HTR-8/SVneo (cell line): ENCODE measurements at places on chromosomes 3 and 15.

GRCh38 chr3:15754047-15754446 is 43.7 kb downstream of the ANKRD28 start:
- DNase-seq, result no peak

- no peak for DNase-seq
Observed at GRCh38 chr15:63339006-63339766, 42.5 kb downstream of the CA12 start.

GRCh38 chr3:52771334-52771681 is 568 bp upstream of the NEK4 start:
- DNase-seq, result no peak

DNA sequence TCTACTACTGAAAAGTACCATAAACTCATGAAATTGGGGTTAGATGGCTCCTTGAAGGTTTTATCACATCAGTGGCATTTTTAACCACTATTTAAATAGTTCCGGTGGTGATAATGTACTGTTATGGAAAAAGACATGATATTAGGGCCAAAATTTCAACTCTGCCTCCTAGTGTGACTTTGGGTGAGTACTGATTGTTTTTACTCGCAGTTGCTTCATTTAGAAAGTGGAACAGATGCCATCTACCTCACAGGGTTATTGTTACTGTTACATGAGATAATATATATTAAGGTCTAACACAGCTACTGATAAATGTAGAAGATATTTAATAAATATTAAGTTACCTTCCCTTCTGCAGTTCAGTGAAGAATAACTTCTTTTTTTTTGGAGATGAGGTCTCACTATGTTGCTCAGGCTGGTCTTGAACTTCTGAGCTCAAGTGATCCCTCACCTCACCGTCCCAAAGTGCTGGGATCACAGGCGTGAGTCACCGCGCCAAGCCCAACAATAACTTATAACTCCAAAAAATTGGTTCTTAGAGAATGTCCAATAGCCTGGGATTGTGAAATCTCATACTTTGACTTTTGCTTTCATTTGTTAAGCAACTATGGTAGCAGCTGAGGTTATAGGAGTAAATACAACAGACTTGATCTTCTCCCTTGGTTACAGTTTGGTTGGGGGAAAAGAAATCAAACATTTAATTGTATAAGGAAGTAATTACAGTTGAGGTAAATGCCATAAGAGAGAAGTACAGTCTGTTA is 48.3 kb downstream of the MEF2A start:
- DNase-seq, result no peak

DNA sequence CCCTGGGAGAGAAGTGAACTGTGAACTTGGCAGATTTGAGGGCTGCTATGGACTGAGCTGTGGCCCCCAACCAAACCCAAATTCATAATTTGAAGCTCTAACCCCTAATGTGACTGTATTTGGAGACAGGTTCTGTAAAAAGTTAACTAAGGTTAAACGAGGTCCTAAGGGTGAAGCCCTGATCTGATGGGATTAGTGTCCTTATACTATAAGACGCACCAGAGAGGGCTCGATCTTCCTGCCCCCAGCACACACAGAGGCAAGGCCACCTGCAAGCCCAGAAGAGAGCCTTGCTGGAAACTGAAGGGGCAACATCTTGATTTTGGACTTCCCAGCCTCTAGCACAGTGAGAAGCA is 34.0 kb downstream of the TKT start:
- no peak for DNase-seq

DNA sequence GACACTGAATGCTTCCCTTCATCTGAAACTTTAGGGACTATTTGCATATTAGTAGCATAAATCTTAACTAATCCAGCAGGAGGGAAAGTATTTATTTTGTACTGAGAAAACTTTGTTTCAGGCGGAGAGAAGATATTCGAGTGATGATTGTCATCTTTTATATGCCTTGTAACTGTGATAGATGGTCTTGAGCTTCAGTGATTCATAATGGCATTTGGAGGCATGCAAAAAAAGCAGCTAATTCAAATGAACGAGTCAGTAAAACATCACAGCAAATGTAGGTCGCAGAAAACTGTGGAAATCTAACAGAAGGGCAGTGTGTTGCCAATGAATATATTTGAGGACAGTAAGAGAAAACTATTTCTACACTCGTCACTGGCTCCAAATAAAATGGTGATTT is 643.7 kb upstream of the NAALADL2 start:
- no peak for DNase-seq

DNA sequence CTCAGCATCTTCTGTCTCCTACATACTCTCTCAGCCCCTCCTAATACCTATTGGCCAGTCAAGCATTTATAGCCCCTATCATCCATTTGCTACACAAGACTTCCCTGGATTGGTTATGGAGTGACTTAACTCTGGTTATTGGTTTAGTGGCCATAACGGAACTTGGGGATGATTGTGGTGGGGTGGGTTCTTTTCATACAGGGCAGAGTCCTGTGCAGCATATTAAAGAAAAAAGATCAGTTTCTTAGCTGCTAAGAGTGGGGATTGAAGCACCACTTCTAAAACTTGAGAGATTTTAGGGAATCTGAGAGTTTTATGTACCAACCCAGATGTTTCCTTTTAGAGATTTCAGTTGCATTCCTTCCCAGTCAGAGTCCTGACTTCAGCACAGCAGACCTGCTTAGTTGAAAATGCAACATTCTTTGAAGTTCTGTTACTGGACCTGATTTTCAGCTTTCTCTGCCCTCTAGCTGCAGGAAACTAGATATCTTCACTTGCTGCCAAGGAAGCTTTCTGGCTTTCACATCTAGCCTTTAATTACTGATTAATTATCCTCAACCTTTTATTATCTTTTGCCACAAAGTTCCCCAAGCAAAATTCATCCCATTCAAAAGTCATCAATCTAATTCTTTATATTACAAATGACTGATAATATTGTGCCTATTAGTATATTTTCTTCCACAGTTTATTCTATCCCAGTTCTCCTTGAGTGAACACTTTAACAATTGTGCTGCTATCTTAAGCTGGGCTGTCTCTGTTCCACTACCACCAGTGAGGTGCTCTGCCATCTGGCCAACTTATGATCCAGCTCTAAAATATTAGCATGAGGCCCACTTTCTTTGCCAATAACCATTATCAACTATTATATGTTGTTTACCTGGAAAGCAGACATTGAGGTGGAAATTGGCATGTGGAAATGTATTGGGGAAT is 906.0 kb upstream of the ALCAM start:
- DNase-seq, result peak; percentile 9

DNA sequence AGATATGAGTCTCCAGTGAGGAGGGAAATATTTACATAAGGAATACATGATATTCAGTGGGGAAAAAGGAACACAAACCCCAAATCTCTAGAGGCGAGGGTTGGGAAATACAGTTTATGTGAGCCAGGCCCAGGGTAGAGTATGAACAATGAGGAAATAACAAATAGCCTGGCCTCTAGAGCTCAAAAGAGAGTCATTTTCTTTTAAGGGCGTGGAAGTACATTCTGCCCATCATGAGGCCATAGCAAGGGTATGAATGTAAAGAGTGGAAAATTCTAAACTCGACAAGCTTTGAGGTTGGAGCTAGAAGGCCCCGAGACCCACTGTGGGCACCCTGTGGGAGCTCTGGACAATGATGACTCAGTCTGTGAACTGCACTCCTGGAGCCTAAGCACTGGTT is 27.8 kb upstream of the IGF2BP2 start:
- DNase-seq, result no peak

DNA sequence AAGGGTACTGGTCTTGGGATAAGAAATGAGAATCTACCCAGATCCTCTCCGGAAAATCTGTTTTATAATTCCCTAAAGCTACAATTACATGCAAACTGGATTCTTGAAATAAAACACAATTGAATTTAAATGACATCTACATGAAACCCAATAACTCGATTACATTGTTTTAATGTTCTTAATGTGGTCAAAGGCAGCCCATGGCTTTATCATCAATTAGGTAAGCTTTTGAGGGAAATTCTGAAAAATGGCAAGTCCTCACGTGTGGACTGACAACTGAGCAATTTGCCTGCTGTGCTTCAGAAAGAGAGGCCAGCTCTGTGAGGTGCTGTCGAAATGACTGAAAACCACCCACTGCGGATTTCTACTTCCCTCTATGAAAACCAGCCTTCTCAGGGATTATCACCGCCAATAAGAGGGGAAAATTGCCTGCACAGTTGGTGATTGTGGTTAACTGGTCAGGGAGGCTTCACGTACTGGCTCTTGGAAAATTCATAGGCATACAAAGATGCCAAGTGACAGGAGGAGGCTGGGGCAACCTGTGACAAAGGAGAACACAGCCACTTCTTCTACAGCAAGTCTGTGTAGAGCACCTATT is 200.8 kb upstream of the SLCO3A1 start:
- no peak for DNase-seq

DNA sequence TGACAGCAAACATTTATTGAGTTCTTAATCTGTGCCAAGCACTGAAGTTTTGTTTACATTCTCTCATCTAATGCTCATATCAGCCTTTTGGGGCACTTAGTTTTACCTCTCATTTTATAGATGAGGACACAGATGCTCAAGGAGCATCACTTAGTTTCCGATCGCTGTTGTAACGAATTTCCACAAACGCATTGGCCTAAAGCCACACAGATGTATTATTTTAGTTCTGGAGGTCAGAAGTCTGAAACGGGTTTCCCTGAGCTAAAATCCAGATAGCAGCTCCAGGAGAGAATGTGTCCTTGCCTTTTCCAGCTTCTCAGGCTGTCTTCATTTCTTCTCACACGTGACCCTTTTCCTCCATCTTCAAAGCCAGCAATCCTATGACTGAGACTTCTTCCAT is 11.1 kb downstream of the SEMA6D start:
- no peak for DNase-seq

DNA sequence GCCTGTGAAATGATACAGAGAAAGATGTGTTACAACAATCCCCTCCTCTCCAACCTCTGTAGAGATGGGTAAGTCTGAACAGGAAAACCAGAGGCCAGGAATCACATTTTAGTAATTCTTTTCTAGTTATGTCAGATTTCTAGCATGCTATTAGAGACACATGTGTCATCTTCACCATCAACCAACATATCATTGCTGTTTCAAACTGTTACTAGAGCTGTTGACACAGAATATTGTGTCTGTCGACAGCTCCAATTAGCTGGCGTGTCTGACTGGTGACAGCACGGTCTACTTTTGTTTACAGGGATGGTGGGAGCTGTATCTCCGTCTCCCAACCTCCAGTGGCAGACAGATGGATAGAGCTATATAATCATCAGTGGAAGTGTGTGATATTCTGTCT is 393.2 kb downstream of the SOX2 start:
- no peak for DNase-seq

GRCh38 chr3:41684797-41685735 is 276.8 kb downstream of the ULK4 start:
- no peak for DNase-seq

GRCh38 chr15:52290800-52291199 is 4.8 kb downstream of the MYO5C start:
- no peak for DNase-seq

- DNase-seq, result no peak
Observed at GRCh38 chr3:152225201-152225600, 43.5 kb upstream of the MBNL1 start.

- no peak for DNase-seq
Observed at GRCh38 chr3:160977773-160978172, 127.4 kb downstream of the B3GALNT1 start.

DNA sequence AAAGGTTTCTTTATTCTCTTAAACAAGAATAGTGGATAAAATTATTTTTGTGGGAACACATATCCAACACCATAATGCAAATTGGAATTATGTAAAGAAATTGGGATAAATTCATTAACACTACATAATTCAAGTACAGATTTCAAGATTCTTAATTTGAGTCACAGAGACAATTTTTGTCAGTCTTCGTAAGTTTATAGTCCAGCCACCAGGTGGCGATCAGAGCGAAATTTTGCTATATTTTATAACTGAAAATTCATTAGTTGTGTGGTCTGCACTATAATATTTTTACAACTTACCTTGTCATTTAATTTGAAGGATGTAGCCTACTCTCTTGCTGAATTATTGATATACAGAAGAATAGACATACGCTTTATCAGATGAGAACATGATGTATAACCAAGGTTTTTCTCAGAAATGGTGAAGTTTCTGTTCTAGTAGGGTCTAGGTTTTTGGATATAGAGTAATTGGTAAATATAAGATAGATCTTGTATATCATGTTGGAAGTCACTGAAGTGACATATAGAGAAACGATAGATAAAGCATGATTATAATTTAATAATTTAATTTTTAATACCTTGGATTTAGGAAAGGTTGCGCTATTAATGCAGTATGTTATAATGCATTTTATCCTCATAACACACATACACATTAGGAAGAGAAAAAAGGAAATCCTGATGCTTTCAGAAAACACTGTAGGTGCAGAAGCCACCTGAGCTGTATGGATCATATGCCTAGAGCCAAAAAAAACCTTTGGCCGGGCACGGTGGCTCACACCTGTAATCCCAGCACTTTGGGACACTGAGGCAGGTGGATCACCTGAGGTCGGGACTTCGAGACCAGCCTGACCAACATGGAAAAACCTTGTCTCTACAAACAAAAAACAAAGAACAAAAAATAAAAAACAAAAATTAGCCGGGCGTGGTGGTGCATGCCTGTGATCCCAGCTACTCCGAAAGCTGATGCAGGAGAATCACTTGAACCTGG is 31.7 kb downstream of the PLSCR4 start:
- DNase-seq, result peak; percentile 26

- DNase-seq, result no peak
Observed at GRCh38 chr15:73323956-73324355, 44.8 kb downstream of the HCN4 start.

DNA sequence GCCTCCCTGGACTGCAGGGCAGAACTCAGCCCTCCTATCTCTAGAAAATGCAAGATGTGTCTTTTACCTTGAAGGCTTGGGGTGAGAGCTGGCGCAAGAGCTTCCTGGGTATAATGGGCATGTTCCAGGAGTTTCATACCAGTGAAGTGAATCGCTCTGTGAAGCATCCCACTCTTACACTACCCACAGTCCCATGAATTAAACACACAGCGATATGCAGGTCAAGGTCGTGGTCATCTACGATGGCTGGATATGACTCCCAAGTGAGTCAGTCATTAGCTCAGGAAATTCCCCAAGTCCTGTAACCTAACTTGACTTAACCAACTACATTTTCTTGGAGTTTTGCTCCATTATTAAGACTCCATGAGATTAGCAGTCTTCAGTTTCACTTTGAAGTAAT is 439.7 kb downstream of the NTRK3 start:
- peak; percentile 55 for DNase-seq

- DNase-seq, result no peak
Observed at GRCh38 chr15:83654379-83655236, 685 bp downstream of the ADAMTSL3 start.

- DNase-seq, result no peak
Observed at GRCh38 chr3:174440253-174440701, 418.9 kb upstream of the NAALADL2 start.

GRCh38 chr3:160170409-160171370 is 54.5 kb upstream of the C3orf80 start:
- no peak for DNase-seq

DNA sequence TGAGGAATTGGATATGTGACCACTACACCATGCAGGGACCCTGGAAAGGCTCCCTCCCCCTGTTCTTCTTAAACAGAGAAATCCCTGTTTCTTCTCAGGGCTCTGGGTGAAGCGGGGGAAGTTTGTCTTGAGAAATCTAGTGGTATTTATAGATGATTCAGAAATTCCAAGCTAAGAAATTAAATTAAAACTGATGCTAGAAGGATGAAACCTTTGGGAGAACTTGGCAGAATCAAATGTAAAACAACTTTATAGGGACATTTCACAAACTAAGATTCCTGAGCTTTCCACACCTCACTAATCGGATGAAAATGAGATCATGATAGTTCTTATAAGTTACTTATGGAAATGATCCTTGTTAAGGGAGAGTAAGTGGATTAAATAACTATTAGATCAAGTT is 54.2 kb downstream of the FBXL2 start:
- no peak for DNase-seq

GRCh38 chr3:109685084-109686079 is 348.0 kb upstream of the DPPA4 start:
- peak; percentile 48 for DNase-seq
